Stimulated activated CD8-positive, alpha-beta memory T cell treated with anti-CD3 and anti-CD28 coated beads, Interleukin-2, amount 100 ng/mL, for 1 hour (primary cell): ENCODE measurements at places on chromosomes 11 and 22.

DNA sequence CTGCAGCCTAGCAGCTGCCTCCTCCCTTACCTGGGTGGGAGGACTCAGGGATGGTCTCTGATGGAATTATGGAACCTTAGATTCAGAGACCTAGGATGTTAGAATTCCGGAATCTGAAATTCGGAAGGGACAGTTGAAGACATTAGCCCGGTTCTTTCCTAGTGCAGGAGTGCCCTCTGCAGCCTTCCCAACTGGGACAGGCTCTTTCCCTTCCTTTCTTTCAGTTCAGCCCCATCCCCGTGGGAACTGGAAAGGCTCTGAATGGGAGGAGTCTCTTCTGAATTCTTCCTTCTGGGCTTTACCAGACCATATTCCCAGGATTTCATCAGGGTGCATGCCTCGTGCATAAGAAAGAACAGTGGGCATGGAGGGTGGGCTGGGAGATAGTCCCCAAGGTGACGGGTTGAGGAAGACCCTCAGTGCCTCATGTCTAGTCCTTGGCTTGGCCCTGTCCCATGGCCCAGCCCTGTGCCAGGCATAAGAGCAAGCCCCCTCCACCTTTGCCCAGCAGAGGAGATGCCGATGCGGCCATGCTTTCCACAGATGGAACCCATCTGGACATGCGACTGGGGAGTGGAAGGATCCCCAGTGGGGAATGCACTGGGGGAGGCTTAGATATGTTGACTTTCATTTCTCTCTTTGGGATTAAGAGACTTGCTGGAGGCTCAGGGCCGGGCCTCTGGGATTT lies 14.4 kb downstream of the DNAJB13 start:
- DNase-seq: no peak

DNA sequence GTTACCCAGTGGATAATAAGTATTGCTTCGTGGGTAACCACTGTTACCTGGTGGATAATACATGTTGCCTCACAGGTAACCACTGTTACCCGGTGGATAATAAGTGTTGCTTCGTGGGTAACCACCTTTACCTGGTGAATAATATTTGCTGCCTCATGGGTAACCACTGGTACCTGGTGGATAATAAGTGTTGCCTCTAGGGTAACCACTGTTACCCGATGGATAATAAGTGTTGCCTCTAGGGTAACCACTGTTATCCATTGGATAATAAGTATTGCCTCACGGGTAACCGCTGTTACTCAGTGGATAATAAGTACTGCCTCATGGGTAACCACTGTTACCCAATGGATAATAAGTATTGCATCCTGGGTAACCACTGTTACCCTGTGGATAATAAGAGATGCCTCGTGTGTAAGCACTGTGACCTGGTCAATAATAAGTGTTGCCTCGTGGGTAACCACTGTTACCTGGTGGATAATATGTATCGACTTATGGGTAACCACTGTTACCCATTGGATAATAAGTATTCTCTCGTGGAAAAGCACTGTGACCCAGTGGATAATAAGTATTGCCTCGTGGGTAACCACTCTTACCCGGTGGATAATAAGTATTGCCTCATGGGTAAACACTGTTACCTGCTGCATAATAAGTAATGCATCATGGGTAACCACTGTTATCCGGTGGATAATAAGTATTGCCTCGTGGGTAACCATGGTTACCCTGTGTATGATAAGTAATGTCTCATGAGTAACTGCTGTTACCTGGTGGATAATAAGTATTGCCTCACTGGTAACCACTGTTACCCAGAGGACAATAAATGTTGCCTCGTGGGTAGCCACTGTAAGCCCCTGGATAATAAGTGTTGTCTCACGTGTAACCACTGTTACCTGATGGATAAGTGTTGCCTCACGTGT lies 20.1 kb upstream of the NXPE4 start:
- no peak for DNase-seq

DNA sequence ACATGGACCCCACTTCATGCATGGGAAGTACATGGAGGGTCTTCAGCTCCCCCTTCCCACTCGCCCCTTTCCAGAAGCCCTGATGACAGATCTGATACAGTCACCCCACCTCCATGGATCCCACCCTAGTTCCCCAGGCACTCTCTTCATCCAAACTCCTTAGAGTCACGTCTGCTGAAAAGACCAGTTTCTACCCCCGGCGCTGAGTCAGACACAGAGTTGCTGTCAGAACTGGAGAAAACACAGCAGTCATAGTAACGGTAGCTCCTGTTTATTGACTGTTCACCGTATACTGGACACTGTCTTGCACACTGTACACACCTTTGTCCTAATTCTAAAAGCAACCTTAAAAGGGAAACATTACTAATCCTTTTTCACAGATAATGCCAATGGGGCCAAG lies 29.1 kb downstream of the DRD2 start:
- DNase-seq: no peak

DNA sequence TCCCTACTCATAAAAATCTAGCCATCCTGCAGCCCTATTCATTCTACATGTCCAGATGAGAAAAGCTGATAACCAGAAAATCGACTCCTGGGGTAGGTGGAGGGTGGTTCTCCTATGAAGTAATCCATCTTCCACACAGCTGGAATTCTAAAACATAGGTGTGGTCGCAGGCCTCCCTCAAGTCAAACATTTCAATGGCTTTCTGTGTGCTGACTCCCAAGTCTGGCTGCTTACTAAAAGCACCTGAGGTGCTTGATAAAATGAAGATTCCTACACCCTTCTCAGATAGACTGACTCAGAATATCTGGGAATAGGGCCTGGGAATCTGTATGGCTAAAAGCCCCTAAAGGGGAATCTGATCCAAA lies 26.1 kb downstream of the IRAG1 start:
- no peak for DNase-seq
